ENCODE measurements at places on chromosomes 4 and X.

GRCh38 chr4:145453163-145453520 is 28.5 kb upstream of the SMAD1 start:
- no peak for DNase-seq

- no peak for DNase-seq
These were observed 10.7 kb upstream of the WDR17 start for GRCh38 chr4:176054942-176055341.

DNA sequence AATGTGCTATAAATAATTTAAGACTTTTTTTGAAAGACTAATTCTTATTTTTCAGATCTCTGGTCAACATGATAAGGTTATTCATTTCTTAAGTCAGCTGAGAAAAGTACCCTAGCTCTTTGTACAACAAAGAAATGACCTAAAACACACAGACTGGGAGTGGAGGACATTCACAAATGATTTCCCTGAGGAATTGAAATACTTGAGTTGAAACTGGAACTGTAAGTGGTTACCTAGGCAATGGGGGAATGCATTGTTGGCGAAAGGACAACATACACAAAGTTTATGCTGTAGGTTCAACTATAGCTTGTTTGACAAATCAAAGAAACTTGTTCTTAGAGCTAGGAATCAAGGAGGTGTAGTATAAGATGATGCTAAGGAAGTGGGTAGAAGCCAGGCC is 915.5 kb downstream of the FAT4 start:
- DNase-seq: no peak

GRCh38 chrX:108347800-108348199 is 90.4 kb downstream of the COL4A6 start:
- DNase-seq: no peak

DNA sequence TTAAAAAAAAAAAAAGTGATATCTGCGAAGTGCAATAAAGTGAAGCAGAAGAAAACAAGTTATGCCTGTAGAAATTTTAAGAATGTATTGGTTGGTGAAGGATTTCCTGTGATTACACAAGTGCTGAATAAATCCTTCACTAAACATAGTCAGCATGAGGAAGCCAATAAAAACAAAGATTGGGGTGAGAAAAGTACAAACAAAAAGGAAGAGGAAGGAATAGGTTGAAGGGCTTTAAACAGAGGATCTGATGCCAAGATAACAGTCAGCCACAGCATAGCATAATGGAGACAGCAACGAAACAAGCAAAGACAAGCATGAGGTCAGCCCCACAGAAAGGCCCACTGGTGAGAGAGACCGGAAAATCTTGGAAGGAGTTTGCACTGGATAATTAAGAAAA is 372.2 kb downstream of the ADAM29 start:
- no peak for DNase-seq

DNA sequence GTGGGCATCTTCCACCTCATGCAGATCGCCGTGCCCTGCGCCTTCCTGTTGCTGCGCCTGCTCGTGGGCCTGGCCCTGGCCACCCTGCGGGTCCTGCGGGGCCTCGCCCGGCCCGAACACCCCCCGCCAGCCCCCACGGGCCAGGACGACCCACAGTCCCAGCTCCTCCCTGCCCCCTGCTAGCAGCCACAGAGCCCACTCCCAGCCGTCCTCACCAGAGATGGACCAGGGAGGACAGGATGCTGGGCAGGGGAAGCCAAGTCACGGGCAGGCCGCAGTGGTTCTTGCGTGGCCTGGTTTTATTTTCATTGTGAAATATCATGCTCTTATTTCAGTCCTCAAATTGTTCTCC is 15.1 kb downstream of the DGKQ start:
- DNase-seq: no peak

- no peak for DNase-seq
These were observed 104.8 kb upstream of the KIT start for GRCh38 chr4:54553001-54553400.

- DNase-seq: no peak
These were observed 61.4 kb downstream of the ANKRD17 start for GRCh38 chr4:73197220-73197619.

- no peak for DNase-seq
These were observed 488.3 kb downstream of the PPARGC1A start for GRCh38 chr4:23401572-23401971.

GRCh38 chr4:12861422-12861821 is 622.7 kb downstream of the RAB28 start:
- DNase-seq: no peak

GRCh38 chr4:7328913-7329638 is 105.7 kb downstream of the PSAPL1 start:
- no peak for DNase-seq

- peak; percentile 28 for DNase-seq
These were observed 460.3 kb downstream of the MID1IP1 start for GRCh38 chrX:39261446-39262147.

DNA sequence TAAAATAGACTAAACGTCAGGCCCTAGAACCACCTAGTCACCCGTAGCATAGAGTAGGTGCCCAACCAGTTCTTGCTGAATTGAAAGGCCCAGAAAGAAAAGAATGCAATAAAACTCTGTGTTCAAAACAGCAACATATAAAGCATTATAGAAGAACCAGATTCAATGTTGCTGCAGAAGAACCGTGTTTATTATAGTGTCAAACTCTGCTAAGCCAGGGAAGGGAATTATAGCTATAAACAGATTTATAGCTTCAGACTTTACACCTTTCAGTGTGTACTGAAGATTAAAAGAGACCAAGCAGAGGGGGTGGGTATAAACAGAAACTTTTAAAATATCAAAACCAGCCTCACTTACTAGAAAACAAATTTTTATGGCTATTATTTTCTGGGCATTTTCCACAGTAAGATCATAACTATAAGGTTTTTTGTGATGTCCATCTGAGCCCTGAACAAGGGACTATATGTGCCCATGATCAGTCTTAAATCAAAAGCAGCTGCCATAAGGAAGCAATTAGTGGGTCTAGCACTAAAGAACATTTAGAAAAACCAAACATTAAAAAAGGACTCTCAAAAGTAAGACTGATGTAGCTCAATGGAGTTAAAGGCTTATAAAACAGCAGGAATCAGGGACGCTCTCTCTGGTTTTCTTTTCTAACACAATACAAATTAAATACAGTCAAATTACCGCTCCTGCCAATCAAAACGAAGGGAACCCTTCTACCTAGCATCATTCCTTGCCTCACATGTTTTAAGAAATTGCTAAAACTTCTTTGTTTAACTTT is 219.7 kb upstream of the ETNPPL start:
- DNase-seq: no peak

- no peak for DNase-seq
These were observed 239.2 kb upstream of the GRID2 start for GRCh38 chr4:92064574-92064973.

DNA sequence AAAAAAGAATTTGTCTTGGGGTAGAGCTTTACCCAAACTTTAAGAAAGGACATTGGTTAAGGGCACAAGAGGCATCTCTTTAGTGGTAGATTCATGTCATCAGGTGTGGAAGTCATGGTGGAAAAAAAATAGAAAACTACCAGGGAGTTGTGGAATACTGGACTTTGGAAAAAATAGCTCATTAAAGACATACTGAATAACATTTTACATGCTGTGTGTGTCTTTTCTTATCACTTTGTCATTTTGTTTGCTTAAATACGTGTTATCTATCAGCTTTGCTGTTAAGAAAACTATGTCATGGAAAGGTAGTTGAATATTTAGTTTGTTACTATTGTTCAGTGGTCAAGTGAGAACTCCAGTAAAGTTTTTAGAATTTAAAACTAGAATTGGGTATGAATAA is 147.0 kb downstream of the CCSER1 start:
- no peak for DNase-seq
